Right ventricle myocardium inferior (tissue), 1 donor: ENCODE measurements at places on chromosomes 5 and 9.

DNA sequence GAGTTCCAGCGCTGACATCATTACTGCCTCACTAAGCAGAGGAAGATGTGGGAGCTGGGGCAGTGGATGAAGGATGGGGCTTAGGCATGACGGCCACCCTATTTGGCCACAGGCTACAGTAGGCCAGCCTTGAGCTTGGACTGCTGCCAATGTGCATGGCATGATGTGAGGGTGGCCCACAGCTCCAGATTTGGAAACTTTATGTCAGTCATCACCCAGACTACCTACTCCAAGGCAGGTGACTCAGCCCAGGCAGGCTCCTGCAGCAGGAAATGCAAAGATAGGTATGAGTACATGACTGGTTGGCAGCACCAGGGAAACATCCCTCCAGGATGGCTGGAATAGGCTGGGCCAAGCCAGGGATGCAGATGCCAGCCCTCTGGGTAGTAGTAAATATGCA, 303.6 kb downstream of the SPOCK1 start:
- DNase-seq, result no peak

- DNase-seq, result no peak
Observed at GRCh38 chr5:146751054-146751453, 127.5 kb downstream of the PPP2R2B start.

GRCh38 chr9:37026931-37027581, 7.0 kb downstream of the PAX5 start:
- no peak for DNase-seq

- DNase-seq, result peak; percentile 75
Observed at GRCh38 chr5:125484742-125485641, 738.6 kb upstream of the ZNF608 start.

DNA sequence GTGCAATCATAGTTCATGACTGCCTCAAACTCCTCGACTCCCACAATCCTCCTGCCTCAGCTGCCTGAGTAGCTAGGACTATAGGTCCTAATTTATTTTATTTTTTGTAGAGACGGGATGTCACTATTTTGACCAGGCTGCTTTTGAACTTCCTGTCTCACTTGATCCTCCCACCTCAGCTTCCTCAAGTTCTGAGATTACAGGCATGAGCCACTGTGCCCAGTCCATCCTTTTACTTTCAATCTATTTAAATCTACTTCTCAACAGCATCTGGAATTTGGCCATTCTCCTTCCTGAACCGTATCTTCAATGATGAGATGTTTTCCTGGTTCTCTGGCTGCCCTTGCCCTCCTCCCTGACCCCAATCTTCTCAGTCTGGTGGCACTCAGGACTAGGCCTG, 12.2 kb upstream of the GRIN1 start:
- no peak for DNase-seq

GRCh38 chr5:7876867-7877266, 7.9 kb downstream of the MTRR start:
- DNase-seq, result no peak

DNA sequence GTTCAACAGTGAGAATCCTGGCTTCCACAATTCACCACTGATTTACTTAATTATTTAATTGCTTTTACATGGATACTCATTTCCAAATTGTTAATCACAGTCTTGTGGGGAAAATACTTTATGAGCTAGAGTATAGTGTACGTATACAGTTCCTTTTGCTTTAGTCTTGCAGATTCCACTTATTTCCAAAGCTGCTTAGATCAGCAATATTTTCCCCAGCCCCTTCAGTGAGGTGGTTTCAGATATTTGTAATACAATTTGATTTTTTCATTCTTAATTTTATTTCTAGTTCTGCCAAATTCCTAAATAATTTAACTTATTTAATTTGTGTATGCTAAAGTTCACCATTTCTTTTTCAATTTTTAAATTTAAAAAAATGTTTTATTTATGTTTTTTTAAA, 40.3 kb upstream of the GABRA6 start:
- DNase-seq, result no peak

- DNase-seq, result no peak
Observed at GRCh38 chr5:18985171-18985758, 1002.7 kb downstream of the CDH18 start.

DNA sequence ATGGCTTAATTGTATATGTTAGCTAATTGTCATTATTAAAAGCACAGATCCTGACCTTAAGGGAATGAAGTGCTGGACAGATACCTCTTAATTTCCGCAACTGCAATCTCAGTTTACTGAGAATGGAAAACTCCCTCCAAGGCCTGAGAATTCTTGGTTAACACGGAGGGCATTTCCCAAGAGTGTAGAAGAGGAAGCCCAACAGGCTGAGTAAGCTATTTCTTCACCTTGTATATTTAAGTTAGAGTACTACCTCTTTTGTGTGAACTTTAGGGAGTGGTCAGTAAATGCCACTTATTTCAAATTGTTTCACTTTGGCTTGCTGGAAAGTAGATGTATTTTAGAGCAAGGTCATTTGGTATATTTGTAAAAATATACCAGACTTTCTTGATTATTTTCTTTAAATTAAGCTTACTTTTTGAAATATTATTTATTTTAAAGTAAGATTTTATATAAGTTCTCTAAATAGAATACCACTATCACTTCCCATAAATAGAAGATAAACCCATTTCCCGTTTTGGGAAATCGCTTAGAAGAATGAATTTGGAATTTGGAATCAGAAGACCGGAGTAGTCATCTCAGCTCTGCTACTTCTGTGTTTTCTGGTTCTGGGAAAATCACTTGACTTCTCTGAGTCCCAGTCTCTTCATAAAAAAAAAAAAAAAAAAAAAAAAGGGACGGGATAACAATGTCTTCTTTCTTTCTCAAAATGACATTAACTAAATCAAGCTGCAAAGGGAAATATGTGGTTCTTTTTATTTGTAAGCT, 26.0 kb upstream of the C9orf72 start:
- no peak for DNase-seq
